ENCODE measurements at places on chromosomes 5 and 9.

DNA sequence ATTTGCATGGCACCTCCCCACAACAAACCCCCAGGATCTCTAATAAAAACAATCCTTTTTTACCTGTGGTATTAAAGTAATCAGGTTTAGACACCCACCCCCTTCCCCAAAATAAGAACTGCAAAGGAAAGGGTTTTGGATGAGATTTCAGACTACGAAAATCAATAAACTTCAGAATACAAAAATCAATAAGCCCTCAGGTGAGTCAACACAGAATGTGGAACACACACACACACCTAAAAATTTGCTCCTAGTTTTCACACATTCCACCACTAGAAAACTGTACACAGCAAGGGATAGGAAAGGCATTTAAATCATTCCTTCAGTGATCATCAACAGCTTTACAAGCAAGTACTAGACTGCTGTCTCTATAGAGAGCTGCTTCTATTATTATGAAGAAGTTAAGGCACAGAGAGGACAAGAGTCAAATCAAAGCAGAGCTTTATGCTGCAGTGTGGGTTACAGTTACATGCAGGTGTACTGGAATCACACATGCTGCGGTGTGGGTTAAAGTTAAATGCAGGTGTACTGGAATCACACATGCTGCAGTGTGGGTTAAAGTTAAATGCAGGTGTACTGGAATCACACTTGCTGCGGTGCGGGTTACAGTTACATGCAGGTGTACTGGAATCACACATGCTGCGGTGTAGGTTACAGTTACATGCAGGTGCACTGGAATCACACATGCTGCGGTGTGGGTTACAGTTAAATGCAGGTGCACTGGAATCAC is 36.3 kb downstream of the PFDN1 start:
- DNase-seq: peak; percentile 32

- DNase-seq: no peak
These were observed 2.1 kb downstream of the TNFAIP8 start for GRCh38 chr5:119357808-119358529.

DNA sequence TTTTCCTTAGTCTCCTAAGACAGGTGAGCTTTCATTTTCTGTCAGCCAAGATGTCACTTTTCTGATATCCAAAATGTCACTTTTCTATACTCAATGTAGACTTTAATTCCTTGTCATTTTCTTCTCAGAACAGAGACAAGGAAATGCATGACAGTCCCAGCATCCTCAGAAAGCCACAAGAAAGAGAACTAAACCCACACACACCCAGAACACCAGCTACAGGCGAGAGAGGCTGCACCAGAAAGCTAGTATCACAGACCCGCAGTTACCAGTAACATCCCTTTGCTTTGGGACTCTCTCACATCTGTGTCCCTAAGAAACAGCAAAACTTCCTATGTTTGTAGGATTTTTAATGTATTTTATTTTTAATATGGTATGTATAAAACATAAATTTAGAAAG is 17.1 kb downstream of the TRMO start:
- DNase-seq: peak; percentile 71

DNA sequence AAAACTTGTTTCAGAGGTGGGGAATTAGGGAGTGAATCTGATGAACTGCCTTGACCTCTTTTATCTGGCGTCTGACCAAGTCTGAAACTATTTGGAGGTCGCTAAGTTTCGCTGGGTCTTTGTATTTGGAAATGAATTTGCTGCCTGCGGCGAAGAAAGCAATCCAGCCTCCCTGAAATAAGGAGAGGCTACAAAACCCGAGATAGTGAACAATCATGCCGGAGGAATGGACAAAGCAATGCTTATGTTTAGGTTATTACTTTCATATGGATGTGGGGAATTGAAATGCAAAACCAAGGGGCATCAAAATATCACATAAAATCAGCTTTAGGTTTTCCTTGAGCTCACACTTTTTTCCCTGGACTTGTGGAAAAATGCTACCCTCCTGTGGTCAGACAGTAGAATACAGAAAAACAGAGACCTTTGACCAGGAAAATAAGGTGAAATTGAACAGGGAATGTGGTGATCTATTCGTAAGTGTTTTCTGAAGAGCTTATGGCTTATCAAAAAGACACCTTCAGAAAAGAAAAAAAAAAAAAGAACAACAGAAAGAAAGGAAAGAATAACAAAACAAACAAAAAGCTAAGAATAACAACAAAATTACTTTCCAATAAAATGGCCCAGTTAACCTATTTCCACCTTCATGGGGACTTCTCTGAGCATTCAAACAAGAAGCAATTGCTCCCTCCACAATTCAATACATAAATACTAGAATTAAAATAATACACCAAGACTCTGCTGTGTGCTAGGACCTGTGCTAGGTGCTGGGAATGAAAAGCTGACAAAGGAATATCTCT is 68.6 kb upstream of the DPYSL3 start:
- DNase-seq: no peak
